ENCODE measurements at places on chromosomes 16 and 17. TPM values are rescaled to one million over a fixed set of nuclear protein-coding genes. Genes with fewer than 3 reads are reported as not detected.
A peak's percentile ranks its signal among the peaks of the same experiment; 100 is the strongest.

TPSAB1 gene
- not detected for total RNA-seq

ST6GALNAC2 gene
- total RNA-seq = 10.5 TPM

PAGR1 gene
- 32.0 TPM for total RNA-seq

DNA sequence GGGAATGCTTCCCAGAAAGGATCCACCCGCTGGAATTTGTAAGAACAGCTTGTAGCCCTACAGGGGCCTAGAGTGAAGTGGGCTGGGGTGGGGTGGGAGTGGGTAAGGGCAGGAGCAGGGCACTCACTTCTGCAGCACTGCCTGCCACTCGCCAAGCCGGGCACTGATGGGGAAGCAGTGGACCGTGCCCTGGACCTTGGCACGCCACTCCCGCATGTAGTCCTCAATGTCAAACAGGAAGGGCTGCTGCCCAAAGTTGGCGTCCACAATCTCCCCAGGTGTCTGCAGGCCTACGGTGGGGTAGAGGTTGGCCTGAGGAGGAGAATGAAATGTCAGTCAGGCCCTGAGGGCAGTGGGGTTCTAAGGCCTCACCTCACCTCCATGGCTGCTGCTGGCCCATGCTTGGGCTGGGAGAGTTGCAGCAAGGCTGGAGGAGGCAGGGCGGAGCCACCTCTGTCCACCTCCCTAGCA, 15.7 kb upstream of the GFOD2 start:
- no peak for DNase-seq
- peaks cover 6% of the 10 kb centered on the region for H3K36me3 ChIP-seq
- no peaks in the 10 kb centered on the region for H3K4me1 ChIP-seq
- no peaks in the 10 kb centered on the region for H3K27me3 ChIP-seq

NXPH3 gene
- total RNA-seq = not detected

DNA sequence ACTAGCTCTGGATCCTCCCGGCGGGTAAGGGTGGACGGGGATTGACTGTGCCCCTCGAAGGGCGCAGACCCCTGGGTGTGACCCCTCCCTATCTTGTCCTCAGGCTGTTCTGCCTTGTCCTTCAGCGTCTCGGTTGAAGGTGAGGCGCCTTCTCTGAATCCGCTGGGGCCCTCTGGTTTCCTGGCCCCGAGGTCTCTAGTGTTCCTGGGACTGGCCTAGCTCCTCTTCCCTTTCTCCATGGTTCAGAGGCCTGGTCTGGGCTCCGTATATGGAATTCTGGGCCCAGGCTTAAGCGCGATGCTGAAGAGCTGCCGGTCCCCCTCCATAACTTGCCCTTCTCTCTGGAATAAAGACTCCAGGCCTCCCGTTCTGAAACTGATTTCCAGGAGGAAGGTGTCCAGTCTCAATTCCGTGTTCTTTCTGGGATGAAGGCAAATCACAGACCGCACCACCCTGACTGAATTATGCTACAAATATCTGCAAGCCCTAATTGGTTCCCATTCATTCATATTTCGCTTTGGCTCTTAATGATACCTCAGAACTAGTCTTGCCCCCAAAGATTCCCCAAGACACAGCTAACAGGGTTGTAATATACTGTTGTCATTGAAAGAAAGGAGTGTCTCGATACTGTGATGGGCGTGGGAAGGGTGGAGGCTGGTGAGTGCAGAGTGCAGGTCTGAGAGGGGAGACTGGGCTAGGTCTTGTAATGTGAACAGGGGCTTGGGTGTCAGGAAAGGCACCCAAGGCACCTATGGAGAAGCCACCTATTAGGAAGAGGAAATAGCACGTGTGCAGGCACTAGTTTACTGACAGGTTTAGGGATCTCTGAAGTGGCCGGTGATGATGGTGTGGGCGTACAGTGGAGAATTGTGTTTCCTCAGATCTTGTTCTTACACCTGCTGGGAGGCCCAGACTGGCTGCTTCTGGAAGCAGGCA, 851 bp downstream of the EDC4 start:
- H3K36me3 ChIP-seq = peaks cover 59% of the 10 kb centered on the region
- peak overlapping the region; percentile 87 for H3K4me3 ChIP-seq
- peaks cover 31% of the 10 kb centered on the region for H3K4me1 ChIP-seq
- peak overlapping the region; percentile 84 for H3K27ac ChIP-seq
- no peak for DNase-seq

- no peaks in the 10 kb centered on the region for H3K4me1 ChIP-seq
- no peak overlapping the region for H3K4me3 ChIP-seq
- peaks cover 83% of the 10 kb centered on the region for H3K27me3 ChIP-seq
- H3K27ac ChIP-seq = no peak overlapping the region
Measured at GRCh38 chr17:77893144-77894044, 65.1 kb upstream of the TNRC6C start.

- no peak for DNase-seq
- H3K27ac ChIP-seq = peak overlapping the region; percentile 76
- peaks cover 55% of the 10 kb centered on the region for H3K4me1 ChIP-seq
- H3K27me3 ChIP-seq = no peaks in the 10 kb centered on the region
- H3K4me3 ChIP-seq = peak overlapping the region; percentile 43
- peaks cover 29% of the 10 kb centered on the region for H3K36me3 ChIP-seq
Measured at GRCh38 chr17:46202424-46202823, 9.2 kb upstream of the KANSL1 start.

GRCh38 chr16:27330542-27330941, 16.8 kb downstream of the IL4R start:
- H3K36me3 ChIP-seq = peaks cover 64% of the 10 kb centered on the region
- H3K27ac ChIP-seq = no peak overlapping the region
- peaks cover 43% of the 10 kb centered on the region for H3K4me1 ChIP-seq
- no peak overlapping the region for H3K4me3 ChIP-seq
- H3K27me3 ChIP-seq = no peaks in the 10 kb centered on the region

KCNJ18 gene
- not detected for total RNA-seq

GRCh38 chr17:64230791-64231408, 32.2 kb downstream of the TEX2 start:
- no peaks in the 10 kb centered on the region for H3K36me3 ChIP-seq
- no peaks in the 10 kb centered on the region for H3K27me3 ChIP-seq
- no peak overlapping the region for H3K27ac ChIP-seq

C1QTNF8 gene
- total RNA-seq = not detected
